ENCODE measurements at places on chromosomes 5 and 9.

DNA sequence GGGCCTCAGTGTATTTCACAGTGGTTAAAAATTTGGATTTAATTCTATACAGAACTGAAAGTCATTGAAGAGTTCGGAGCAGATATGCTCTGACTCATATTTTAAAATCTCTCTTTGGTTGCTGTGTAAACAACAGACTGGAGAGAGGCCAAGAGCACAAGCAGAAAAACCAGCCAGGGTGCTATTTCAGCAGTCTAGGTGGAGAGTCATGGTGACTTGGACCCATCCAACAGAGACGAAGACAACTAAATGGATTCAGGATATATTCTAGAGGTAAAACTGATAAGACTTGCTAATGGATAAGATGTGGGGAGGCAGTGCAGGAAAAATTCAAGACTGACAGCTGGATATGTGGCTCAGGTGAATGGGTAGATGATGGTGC, 168.9 kb downstream of the MAPKAP1 start:
- no peak for DNase-seq

- DNase-seq = no peak
Observed at GRCh38 chr5:59079622-59080620, 497.0 kb downstream of the RAB3C start.

DNA sequence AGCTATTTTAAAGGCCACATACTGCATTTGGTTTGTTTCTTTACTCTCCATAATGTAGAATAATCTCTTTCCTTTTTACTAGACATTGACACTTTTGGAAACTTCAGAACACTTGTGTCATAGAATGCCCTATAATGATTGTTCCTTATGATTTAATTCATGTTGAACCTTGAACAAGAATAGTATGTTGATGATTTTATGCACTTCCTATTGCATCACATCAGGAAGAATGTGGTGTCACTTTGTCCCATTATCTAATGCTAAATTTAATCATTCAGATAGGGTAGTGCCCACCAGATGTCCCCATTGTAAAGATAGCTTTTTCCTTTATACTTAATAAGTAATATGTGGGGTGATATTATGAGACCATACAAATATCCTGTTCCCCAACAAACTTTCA, 19.4 kb upstream of the DEPDC1B start:
- no peak for DNase-seq

- no peak for DNase-seq
Observed at GRCh38 chr9:135479469-135480052, at the start of gene PPP1R26. Gene PPP1R26 (plus strand): TSS chr9:135479782. CDS start chr9:135484511, 4,729 bp downstream.

DNA sequence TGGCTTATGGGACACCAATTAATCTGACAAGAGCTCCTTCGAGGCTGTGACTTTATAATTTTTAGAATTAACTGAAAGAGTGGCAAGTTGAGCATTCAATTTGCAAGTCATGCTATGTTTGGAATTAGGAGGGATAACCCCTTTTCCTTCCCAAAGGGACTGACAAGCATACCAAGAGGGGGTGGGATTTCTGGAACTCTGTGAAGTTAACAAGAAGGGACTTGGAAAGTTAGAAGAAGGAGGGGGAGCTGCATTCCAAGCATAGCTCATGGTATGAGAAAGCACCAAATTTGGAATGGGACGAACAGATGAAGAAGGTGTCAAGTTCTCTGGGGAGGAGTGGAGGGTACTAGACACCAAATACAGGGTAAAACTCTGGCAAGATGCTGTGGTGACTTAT, 8.9 kb upstream of the PALM2AKAP2 start:
- no peak for DNase-seq

DNA sequence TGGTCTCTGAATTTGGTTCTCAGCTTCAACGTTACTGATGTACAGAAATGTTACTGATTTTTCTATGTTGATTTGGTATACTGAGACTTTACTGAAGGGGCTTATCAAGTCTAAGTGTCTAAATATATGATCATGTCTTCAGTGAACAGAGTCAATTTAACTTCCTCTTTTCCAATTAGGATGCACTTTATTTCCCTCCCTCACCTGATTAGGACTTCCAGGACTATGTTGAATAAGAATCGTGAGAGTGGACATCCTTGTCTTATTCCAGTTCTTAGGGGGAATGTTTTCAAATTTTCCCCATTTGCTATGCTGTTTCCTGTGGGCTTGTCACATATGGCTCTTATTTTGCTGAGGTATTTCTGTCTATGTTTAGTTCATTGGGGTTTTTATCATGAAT, 349.5 kb downstream of the PRR16 start:
- no peak for DNase-seq

DNA sequence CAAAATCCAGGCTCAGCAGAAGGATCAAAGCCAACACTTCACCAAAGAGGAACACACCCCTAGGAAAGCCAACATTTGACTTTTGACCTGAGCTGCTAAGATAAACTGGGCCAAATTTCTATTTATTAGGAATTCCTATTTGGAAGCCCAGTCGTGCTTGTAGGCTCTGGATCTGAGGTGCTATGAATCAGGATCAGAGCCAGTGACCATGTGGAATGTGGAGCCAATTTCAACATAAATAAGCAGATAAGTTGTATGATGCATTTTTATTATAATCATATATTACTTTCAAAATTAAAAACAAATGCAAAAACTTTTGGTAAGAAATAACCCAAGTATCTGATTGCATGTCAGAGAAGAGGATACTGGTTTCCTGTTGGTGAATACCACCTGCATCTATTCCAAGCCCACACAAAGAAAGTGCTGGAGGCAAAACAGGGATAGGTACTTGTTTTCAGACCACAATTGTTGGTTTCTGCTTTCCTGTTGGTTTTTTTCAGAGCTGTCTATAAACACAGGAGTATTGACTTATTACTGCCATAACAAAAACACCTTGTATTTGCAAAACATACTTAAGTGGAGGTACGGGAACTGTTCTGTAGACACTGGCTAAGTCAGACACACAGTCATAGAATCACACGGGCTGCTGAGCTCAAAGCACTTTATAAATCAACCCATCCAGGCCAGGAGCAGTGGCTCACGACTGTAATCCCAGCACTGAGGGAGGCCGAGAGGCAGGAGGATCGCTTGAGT, 52.8 kb downstream of the ARL15 start:
- no peak for DNase-seq

DNA sequence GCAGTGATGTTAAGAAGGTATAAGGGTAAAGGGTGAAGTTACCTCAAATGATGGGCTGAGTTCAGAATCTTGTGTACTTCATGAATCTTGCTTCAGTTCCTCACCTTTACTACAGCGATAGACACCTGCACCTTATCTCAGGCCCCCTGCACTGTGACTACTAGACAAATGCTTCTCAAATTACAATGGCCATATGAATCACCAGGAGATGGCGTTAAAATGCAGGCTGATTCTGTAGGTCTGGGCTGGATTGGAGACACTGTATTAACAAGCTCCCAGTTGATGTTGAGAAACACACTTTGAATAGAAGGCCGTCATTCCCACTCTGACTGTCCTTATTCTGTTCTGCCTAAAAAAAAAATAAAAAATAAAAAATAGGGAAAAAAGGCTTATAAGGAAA, 29.8 kb downstream of the TARS1 start:
- DNase-seq = no peak

GRCh38 chr5:21221616-21222015, 1233.6 kb upstream of the CDH18 start:
- DNase-seq = no peak

DNA sequence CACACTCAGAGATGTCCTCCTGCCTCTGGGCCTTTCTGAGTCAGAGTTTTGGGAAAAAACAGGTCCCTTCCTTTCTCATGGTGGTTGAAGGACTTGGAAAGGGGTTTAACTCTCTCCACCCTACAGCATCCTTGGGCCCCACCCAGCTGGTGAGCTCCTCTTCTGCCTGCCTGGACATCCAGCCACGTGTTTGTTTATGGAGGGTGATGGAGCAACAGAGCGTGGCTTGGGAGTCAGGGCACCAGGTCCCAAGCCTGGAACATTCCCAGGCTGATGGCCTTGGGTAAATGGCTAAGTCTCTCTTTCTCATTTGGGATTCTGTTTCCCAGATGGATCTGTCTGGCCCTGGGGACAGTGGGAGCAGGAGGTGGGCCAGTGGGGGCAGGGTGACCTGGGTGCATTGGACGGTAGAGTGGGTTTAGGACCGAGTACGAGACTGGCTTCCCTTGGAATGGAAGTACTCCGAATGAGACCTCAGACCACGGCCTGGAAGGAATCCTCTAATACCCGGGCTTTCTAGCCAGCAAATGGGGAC, 141.1 kb upstream of the IRX2 start:
- DNase-seq = no peak

DNA sequence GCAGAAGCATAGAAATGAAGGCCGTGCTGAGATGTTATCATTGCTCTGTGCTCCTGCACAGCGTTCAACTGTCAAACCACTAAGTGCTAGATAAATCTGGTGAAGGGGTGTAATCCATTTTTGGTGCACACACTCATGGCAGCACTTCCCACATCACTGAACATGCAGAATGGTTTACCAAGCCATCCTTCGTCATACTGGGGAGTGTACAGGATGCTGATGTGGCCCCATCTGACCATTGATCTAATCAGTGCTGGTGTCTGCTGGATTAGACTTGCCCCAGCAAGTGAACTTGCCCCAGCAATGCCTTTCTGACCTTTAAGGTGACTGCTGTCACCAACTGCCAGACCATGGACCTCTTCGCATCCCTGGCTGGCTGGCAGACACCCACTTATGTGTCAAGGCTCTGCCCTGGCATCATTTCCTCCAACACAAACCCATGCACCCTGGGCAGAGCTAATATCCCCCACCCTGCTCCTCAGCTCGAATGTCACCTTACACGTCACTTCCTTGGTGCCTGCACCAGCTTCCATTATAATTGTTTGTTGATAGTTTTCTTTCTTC, 4.2 kb upstream of the SEMA4D start:
- DNase-seq = no peak

DNA sequence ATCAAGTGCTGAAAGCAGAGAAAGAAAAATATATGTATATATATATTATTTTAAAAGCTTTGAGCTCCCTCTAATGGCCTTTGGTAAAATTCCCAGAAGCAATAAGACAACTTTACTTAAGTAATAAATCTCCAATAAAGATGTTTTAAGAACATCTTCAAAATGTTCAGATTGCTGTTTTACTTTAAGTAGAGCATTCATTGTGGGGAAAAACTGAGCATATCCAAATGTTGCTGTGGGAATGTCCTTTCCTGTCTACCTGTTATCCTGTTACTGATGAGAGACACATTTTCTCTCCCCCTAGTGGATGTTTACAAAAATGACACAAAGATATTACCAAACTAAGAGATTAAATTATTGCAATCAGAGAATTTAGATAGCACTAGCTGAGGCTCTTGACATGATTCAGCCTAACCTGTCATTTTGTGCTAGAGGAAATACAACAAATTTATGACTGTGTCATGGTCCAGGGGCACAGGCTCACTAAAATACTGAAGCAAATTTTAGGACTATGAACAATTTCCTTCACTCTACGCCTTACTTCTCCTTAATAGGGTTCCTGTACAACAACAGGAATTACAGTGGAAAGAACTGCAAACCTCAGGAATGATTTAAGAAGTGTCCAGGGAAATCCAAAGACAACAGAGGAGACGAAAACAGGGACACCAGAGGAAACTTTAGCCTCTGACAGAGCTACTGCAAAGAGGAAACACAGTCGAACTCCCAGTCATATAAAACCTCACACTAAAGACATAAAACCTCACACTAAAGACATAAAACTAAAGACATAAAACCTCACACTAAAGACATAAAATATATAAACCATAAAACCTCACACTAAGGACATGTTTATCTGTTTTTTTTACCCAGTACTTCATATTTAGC, 24.3 kb upstream of the PRRC1 start:
- DNase-seq = no peak

DNA sequence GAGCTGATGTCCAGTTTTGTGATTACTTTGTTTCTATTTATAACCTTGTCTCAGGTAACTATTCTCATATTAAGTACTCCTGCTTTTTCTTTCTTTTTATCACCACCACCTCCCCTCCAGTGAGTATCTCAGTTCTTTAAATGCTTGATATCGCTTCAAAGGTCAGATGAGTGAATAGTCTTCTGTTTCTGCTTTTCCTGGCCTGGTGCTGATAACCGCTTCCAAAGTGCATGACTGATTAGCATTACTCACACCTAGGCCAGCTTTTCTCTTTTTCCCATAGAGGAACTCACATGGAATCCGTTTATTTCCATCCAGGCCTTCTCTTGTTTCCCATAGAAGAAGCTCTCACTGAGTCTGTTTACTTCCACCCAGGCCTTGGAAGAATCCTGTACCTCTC, 3.2 kb downstream of the SLC36A1 start:
- DNase-seq = no peak

- DNase-seq = no peak
Observed at GRCh38 chr9:84570482-84571154, 98.9 kb upstream of the NTRK2 start.

- no peak for DNase-seq
Observed at GRCh38 chr5:159713254-159713653, 203.0 kb upstream of the ADRA1B start.

DNA sequence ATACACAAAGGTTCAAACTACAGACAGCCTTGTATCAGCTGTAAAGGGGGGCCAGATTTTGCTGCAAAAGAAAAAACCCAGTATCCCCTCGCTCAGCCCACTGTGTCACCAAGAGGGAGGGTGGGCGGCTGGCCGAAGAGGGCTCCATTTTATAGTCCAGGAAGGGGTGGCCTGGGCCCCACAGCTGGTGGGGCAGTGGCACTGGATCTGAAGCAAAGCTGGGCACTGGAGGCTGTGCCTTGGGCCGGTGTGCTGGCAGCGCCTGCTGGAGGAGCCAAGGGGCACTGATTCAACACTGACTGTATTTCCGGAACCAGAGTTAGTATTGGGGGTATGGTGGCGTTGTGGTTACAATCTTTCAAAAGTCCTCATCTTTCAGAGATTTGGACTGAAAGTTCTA, 9.1 kb downstream of the BRD3 start:
- no peak for DNase-seq

GRCh38 chr9:107211284-107211923, 71.7 kb upstream of the RAD23B start:
- no peak for DNase-seq

DNA sequence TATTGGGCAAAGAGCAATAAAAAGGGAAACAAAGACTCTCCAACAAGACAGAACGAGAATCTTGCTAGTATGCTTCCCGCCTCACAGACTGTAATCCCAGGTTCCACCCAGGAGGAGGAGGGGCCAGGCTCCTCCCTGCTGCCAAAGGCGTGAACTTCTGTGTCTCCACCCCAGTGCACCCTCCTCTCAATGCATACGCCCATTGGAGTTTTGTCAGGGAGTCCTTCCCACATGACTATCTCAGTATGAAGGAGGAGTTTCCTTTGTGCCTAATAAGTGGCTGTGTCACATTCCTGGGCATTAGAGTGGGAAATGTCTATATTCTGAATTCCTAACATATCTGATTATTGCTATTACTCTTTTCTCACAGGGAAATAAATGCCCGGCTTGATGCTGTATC, 106.4 kb upstream of the DHFR start:
- DNase-seq = no peak

DNA sequence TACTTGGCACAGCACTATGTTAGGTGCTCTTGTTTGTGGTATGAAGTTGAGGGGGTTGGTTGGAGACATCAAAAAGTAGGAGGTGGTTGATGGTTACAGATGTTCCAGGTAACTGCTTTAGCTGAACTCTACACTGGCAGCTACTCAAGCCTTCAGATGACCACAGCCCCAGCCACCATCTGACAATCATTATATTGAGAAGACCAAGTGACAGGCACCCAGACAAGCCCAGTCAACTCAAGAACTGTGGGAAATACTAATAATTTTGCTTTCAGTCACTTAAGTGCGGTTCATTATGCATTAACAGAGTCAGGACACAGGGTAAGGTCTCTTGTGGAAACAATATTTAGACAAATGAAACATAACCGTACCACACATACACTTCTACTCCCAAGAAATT, 38.9 kb upstream of the SLIT3 start:
- DNase-seq = no peak

- no peak for DNase-seq
Observed at GRCh38 chr5:71782393-71782770, 63.3 kb downstream of the CARTPT start.

GRCh38 chr5:38465061-38465460, 91.4 kb downstream of the LIFR start:
- no peak for DNase-seq

Measured in activated CD8-positive, alpha-beta memory T cell treated with anti-CD3 and anti-CD28 coated beads, Interleukin-2, amount 50 U/mL, for 48 hours (primary cell).